ENCODE measurements at places on chromosomes 1 and 21.
A peak's percentile ranks its signal among the peaks of the same experiment; 100 is the strongest.

DNA sequence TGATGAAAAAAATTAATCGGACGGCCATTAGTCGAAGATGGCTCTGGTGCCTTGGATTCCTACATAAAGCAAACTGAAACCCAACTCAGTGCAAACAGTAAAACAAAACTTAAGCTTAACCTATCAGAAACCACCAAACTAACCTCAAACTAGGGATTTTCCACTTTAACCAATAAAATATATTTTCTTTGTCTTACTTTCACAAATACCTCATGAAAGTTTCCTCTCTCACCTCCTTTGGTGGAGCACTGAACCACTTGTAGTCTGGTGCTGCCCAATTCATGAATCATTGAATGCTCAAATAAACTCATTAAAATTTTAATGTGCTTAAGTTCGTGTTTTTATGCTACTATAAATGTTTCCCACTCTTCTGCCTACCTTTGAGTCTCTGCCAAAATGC, 7.0 kb downstream of the ADORA3 start:
- no peak for DNase-seq

- no peak for DNase-seq
These were observed at the start of gene RIPK4 for GRCh38 chr21:41766883-41767605. Gene RIPK4, minus strand, starts transcription at chr21:41767052. Its CDS starts 11 bp downstream, at chr21:41767041.

DNA sequence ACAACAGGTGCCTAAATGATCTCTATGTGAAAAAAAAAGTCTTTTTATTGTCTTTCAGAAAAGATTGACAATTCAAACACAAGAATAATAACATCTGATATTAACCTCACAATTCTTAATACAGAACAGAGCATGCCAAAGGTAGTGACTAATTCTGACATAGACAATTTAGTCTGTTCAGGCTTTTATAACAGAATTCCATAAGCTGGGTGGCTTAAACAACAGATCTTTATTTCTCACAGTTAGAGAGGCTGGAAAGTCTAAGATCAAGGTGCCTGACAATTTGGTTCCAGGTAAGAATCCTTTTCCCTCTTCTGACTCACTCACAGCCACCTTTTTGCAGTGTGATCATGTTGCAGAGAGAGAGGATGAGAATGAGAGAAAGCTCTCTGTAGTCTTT, 27.0 kb downstream of the DPYD start:
- DNase-seq = no peak

GRCh38 chr1:38025664-38026063, 13.1 kb downstream of the UTP11 start:
- no peak for DNase-seq

- DNase-seq = no peak
These were observed 125.2 kb upstream of the KIAA0040 start for GRCh38 chr1:175317779-175318178.

DNA sequence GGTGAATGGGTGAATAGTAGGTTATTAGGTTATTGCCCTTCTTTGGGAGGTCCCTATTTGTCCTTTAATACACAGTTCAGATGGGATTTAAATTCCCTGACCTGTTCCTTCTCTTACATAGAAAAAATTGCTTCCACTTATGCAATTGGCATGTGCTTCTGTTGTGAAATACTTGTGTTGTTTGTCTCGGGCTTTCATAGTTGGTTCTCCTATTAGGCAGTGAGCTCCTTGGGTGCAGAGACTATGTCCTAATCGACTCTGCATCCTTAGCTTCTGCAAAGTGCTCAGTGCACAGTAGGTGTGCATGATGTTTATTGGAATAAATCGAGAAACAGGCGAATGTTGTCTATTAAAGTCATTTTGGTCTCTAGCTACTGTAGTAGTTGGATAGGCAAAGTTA, 1.3 kb upstream of the PDE4B start:
- no peak for DNase-seq

DNA sequence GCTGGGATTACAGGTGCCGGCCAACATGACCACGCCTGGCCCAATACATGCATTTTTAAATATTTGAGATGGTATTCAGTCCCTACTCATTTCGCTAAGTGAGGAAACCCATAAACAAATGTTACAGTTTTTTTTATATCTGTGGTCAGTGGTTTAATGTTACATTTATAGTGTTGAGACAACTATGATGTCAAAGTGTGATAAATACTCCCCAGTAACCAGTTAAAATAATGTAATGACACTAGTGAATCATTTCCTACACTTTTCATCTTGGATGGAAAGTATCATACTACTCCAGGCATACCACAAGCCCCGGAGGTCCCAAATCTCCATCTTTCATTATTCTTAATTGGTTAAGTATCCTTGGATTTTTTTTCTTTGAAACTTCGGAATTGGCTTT, 87.5 kb upstream of the KIF26B start:
- DNase-seq = no peak

DNA sequence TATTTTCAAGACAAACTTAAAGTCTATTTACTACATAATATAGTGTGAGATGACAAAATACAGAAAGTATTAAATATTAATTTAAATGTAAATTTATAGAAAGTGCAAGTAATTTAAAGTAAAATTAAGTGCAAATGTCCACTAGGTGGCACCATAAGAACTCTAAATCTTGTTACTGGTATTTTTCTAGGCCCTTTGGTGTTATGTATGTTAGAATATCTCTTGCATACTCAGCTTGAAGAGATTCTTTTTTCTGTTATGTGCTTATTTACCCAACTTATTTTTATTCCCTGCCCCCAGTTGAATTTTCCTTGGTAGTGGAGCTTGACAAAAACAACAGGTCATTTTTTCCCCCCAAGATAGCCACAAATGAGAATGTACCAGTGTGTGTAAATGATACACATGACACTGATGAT, 71.5 kb downstream of the RPS6KC1 start:
- DNase-seq = no peak

- DNase-seq = no peak
These were observed 109.8 kb downstream of the ACBD6 start for GRCh38 chr1:180392427-180393145.

GRCh38 chr1:219331424-219331823, 157.7 kb downstream of the LYPLAL1 start:
- no peak for DNase-seq

DNA sequence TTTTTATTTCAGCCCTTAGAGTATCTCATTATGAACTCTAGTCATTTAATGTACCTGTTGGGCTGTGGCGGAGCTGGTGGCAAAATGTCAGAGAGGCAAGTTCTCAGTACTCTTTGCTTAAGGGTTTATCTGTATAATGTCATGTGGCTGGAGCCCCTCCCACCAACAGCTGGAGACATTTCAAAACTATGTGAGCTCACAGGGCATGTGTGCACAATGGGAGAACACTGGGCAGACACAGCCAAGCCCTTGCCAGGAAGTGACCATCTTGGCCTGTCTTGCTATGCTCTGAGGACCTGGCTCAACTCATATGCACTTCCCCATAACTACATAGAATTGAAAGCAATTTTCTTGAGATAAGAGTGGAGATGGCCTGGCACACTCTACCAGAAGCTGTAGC, 296.4 kb downstream of the PTPRU start:
- DNase-seq = no peak

- no peak for DNase-seq
These were observed 77.5 kb downstream of the BRINP2 start for GRCh38 chr1:177248258-177248657.

DNA sequence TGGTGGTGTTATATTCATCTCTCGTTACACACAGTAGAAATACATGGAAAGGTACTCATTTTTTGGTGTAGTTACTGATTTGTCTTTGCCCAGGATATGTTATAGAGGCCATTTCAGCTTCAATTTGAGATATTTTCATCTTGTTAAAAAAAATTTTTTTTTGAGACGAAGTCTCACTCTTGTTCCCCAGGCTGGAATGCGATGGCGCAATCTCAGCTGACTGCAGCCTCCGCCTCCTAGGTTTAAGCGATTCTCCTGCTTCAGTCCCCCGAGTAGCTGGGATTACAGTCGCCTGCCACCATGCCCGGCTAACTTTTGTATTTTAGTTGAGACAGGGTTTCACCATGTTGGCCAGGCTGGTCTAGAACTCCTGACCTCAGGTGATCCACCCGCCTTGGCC, 19.0 kb downstream of the MORC3 start:
- no peak for DNase-seq

DNA sequence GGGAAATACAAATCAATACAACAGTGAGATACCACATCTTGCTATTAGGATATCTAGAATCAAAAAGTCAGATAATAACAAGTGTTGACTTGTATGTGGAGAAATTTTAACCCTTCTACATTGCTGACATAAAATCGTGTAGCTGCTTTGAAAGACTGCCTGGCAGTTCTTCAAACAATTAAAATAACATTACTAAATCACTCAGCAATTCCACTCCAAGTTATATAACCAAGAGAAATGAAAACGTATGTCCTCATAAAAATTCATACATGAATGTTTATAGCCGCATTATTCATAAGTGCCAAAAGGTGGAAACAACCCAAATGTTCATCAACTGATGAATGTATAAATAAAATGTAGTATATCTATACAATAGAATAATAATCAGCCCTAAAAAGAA, 164.6 kb downstream of the RASAL2 start:
- no peak for DNase-seq

DNA sequence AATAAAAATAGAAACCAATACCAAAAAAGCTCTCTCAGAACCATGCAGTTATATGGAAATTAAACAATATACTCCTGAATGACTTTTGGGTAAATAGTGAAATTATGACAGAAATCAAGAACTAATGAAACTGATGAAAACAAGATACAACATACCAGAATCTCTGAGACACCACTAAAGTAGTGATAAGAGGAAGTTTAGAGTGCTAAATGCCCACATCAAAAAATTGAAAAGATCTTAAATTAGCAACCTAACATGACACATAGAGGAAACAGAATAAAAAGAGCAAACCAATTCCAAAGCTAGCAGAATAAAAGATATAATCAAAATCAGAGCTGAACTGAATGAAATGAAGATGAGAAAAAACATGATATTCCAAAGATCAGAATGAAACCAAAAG, 430.9 kb downstream of the LTN1 start:
- DNase-seq = no peak

DNA sequence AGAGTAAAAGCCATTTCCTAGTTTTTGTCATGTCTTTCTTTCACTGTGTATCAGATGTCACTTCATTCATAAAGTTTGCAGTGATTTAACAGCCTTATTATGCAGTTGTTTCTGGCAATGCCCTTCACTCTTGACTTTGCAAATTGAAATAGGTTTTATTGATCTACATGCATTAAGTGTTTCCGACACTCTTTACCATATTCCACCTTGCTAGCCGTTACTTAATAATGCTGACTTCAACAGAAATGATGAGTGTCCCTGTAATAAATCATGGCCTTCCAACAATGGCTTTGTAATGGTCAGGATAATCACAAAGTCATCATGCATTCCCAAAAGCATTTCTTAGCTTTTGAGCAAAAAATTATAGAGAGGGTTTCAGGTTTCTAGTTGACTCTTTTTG, 236.8 kb upstream of the FMN2 start:
- DNase-seq = no peak

GRCh38 chr21:19340954-19341353, 937.4 kb upstream of the TMPRSS15 start:
- DNase-seq = no peak

DNA sequence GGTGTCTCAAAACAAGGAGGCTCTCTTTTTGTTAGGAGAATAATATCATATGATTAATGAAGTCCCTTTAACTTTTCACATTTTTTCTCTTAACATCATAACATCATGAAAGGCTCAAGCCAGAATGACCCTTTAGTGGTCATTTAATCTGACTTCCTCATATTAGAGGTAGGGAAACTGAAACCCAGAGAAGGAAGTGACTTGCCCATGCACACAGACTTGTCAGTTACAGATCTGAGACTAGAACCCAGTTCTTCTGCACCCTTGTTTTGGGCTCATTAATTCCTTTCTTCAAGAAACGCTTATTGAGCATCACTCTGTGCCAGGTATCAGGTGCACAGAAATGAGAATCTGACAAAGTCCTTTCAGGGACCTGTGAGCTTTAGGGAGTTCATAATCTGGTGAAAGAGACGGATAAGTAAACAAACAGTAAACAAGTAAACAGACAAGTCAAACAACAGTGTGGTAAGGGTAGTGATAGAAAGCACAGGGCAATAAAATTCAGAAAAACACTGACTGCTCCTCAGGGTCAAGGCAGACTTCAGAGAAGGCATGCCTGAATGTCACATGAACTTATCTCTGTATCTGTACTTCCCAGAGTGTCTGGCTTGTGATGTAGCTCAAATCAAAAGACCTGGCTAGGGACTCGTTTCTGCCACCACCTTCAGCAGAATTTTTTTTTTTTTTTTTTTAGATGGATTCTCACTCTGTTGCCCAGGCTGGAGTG, 38.3 kb upstream of the OSBPL9 start:
- no peak for DNase-seq

GRCh38 chr1:48761411-48761810, 15.3 kb downstream of the BEND5 start:
- DNase-seq = no peak

DNA sequence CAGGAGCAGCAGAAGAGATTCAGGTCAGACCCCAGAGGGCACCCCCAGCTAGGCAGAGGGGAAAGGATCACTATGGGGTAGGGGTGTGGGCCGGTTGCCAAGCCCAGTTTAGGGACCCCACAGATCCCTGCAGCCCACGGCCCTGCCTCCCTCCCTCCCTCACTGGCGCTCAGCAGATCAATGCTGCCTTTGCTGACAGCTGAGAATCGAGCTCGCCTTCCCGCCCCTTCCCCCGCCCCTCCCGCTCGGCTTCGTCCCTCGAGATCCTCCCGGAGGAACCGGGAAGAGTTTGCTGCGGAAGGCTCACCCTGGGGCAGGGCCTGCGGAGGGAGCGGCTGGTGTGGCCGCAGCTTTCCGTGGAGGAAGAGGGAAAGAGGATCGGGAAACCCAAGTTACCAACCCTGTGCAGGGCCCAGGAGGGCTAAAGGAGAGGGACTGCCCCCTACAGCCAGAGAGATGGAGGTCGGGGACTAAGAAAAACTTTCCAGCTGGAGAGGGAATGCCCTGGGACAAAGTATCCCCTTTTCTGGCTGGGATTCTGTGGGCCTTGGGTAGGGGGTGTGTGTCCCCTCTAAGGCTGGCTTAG, 1.1 kb upstream of the KCNQ4 start:
- DNase-seq = no peak

GRCh38 chr1:78373676-78374075, 117.1 kb upstream of the PTGFR start:
- no peak for DNase-seq

DNA sequence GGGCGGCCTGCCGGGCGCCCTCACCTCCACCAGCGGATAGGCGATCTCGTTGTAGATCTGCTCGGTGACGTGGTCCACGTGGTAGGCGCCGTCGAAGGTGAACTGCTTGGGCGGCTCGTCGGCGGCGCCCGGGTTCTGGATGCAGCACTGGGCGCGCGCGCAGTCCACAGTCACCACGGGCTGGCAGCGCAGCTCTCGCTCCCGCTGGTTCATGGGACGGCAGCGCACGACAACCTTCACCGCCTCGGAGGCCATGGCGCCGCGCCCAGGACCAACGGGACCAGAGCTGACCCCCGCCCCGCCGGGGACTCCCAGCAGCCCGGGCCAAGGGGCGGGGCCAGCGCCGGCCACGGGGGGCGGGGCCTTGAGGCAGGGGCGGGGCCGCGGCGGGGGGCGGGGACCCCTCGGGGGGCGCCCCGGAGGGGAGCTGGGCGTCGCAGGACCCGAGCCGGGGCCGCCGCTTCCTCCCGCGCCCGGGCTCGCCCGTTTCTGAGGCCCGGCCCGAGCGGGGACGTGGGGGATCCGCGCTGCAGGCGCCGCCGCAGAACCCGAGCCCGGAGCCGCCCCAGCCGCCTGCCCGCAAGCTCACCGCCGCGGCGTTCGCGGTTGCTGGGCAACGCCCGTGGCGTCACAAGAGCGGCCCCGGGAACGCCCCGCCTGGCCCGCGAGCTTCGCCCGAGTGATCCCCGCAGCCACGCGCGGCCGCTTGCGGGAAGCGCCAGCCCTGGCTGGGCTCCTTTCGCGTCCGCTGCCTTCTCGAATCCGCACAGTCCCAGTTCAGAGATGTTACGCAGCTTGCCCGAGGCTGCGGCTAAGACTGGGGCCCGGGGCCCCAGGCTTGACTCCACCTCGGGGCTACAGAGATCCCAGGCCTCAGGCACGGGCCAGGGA, at the start of gene KIF17:
KIF17 (minus strand) TSS at position 556 of the 891 bp plus-strand sequence; CDS start at position 255, 301 bp downstream.
- peak; percentile 58 for DNase-seq

All from neural crest cell (in vitro differentiated cells).